ENCODE measurements at places on chromosomes 6 and 20.

GRCh38 chr6:33314515-33314942 is 651 bp upstream of the TAPBP start:
- DNase-seq, result no peak

DNA sequence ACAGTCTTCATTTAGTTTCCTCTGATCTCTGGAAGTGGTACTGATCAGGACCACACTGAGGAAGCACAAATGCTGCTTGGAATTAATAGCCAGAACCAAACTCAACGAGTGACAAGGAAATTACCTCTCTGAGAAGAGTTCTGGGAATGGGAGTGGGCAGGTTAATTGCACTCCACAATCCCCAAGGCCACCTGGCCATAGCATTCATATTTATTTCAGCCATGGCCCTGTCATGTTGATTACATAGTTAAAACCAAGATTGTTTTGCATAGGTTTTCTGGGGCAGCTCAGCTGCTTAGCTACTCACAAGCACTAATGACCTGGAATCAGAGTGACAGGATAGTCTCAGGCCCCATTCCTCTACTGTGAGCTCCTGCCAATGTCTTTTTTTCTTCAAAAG is 230.2 kb upstream of the RIMS1 start:
- DNase-seq, result no peak

GRCh38 chr20:7856756-7857155 is 83.5 kb downstream of the HAO1 start:
- DNase-seq, result no peak

GRCh38 chr6:28537509-28538140 is 11.9 kb downstream of the GPX5 start:
- DNase-seq, result no peak

DNA sequence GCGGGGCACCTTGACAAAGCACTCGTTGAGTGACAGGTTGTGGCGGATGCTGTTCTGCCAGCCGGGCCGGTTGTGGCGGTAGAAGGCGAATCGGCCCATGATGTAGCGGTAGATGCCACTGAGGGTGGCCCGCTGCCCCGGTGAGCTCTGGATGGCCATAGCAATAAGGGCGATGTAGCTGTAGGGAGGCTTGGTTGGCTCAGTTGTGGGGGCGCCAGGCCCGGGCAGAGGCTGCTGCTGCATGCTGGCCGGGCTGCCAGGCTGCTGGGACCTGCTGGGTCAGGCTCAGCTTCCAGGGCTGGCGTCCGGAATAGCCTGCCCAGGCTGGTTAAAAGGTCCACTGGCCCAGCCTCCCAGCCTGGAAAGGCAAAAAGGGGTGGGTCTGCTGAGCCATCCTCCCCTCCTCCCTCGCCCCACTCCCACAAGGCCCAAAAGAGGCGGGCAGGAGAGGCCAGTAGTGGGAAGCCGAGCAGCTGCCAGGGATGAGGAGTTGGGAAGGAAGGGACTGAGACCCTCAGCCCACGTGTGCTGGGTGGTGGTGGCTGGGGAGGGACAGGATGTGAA is at the start of gene FOXS1:
Gene FOXS1 (minus strand): TSS at position 305 of the 564 bp plus-strand sequence. CDS start 62 bp downstream, at position 243.
- DNase-seq, result no peak

DNA sequence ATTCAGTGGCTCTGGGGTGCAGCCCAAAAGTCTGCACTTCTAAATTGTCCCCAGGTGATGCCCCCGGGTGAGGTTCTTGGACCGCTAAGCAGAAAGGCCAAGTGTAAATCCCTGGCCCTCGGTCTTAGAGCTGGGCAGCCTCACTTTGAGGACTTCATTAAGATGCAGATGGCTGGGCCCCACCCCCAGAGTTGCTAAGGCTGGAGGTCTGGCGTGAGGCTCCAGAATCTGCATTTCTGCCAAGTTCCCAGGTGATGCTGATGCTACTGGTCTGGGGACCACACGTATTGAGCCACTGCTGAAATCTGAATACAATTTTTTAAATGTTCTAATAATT is 735 bp upstream of the SLC23A2 start:
- no peak for DNase-seq

GRCh38 chr6:35600659-35601125 is 88.0 kb upstream of the TULP1 start:
- DNase-seq, result no peak

- no peak for DNase-seq
Observed at GRCh38 chr6:109183109-109183650, 87.9 kb downstream of the CEP57L1 start.

GRCh38 chr6:109008537-109009235 is 86.0 kb downstream of the SESN1 start:
- no peak for DNase-seq

DNA sequence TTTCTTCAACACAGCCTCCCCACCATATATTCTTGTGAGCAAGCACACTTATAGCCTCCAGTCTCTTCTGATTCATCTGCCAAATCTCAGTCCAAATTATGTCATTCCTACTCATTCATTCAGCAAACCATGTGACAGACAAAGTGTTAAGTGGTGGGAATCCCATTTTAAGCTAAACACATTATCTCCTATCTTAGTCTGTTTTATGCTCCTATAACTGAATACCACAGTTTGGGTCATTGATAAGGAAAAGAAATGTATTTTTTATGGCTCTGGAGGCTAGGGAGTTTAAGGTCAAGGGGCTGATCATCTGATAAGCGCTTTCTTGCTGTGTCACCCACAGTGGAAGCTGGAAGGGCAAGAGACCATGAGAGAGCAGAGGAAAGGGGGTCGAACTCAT is 23.9 kb upstream of the SMIM13 start:
- no peak for DNase-seq

DNA sequence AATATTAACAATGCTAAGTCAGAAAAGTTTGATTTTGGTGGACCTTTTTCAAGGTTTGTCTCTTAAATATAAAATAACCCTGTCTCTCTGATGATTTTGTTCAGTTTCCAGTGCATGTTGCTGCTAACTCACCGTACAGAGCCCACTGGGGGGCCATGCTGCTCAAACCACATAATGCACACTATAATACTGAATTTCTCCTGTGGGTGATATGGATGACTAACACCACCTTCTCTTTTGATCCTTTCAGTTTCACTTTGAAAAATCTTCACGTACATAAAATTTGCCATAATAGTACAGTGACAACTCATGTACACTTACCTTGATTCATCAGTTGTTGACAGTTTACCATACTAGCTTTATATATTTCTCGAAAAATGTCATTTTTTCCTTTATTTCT is 506.6 kb upstream of the MAN1A1 start:
- DNase-seq, result no peak

DNA sequence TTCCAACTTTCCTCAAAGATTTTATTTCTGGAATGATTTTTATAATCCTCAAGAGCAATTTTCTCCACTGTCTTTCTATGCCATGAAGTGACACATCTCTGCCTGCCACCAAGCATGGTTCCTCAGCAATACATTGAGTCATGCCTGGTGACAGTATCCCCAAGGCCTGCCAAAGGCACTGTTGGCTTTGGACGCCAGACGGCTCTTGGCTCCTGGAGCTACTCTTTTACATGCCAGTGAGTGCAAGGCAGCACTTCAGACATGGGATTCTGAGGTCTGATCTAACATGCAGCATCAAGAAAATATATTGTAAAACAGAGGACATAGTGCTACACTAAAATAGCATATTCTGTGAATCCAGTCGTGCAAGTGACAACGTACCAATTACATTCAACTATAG is 20.1 kb upstream of the PLEKHG1 start:
- no peak for DNase-seq

- DNase-seq, result no peak
Observed at GRCh38 chr6:37020381-37020780, 14.9 kb downstream of the FGD2 start.

DNA sequence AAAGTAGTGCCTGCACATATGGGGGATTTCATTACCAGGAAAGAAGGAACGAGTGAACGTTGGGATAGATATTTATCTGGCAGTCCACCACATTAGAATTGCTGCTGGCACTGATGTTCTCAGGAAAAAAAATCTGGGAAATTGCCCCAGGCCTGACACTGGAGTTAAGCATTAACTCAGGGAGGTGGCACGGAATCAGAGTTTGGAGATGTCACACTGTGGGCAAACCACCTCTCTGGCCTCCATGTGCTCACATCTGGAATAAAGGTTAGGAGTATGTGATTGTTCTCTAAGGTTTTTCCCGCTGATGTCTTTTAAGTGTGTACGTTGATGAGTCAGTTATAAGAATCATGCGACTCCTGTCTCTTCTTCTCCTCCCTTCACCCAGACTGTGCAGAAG is 7.9 kb downstream of the TGM3 start:
- DNase-seq, result no peak

- DNase-seq, result no peak
Observed at GRCh38 chr6:7562769-7563168, 21.3 kb downstream of the DSP start.

DNA sequence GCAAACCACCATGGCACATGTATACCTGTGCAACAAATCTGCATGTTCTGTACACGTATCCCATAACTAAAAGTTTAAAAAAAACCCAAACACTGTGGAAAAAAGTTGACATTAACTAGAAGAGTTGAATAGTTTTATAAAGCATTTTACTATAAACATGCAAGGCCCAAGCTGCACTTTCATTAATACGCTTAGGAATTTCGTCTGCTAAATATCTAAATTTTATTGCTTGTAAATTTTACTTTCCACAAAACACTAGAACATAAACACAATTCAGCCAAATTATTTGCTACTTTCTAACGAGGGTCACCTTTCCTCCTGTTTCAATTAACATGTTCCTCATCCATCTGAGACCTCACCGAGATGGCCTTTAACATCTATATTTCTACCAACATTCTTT is 74.4 kb upstream of the MAN1A1 start:
- no peak for DNase-seq

- DNase-seq, result no peak
Observed at GRCh38 chr6:167849846-167850459, 23.2 kb downstream of the AFDN start.

GRCh38 chr6:8070718-8071117 is 6.5 kb upstream of the BLOC1S5 start:
- no peak for DNase-seq

DNA sequence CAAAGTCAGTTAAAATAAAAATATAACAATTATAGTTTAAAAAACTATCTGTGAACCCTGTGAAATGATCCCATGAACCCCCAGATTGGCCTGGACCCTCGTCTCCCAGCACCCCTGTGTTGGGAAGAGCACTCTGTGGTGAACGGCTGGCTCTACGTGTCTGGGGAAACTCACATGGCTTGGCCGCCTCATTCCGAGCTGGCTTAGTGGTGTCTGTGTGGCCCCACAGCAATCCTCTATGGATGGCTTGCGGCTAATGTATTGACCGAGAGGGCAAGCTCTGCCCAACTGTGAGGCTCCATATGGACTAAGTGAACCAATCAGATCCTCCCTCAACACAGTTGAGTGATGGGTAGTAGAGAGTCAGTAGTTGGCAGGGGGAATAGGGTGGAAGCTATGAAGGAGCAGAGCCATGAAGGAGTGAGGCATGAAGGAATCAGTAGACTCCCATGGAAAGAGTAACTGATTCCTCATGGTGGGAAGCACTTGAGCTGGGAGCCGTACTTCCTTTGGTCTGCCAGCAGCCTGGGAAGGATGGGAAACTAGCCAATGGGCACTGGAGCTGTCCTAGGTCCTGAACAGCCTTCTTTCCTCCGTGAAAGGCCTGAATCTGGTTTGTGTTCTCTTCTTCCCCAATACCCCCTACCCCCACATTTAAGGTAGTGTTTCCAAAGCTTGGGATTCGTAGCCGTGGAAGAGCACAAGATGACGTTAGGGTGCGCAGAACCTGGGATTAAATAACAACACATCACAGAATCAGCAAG is 21.6 kb upstream of the ZNF831 start:
- no peak for DNase-seq
